ENCODE measurements at places on chromosomes 1 and 21.

DNA sequence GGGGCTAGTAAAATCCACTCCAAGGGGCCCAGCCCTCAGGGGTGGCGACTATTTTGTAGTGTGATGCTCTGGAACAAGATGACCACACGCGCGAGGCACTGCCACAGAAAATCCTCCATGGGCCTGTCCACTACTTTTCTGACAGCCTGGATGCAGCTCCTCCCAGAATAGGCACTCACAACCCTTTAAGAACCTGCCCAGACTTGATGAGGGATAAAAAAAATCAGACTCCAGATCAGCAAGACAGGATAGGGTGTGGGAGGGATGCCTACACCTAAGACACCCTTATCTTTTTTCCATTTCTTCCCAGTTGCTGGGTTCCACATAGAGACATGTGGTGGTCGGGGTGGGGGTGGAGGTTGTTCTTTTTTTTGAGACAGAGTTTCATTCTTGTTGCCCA, 33.5 kb downstream of the PCAT6 start:
- no peak for DNase-seq

DNA sequence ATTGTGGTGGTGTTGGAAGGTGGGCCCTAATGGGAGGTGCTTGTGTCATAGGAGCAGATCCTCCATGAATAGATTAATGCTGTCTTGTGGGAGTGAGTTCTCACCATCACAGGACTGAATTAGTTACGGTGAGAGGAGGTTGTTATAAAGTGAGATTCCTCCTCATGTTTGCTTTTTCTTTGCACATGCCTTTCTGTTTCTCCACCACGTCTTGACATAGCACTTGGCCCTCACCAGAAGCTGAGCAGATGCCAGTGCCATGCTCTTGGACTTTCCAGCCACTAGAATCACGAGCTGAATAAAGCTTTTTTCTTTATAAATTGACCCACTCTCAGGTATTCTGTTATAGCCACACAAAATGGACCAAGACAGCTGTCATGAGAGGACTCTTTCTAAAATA, 194.8 kb downstream of the PTPRU start:
- DNase-seq, result no peak

GRCh38 chr1:40887012-40887378, 24.8 kb upstream of the CITED4 start:
- DNase-seq, result no peak

DNA sequence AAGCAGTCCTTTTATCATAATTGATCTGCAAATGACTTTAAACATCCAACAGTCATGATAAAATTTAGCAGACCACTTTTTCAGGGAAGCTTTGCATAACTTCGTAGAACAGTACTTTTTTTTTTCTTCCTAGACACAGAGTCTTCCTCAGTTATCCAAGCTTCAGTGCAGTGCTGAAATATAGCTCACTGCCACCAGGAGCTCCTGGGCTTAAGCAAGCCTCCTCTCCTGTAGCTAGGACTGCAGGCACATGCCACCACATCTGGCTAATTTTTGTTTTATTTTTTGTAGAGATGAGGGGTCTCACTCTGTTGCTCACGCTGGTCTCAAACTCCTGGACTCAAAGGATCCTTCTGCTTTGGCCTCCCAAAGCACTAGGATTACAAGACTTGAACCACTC, 3.8 kb downstream of the F13B start:
- DNase-seq, result no peak

DNA sequence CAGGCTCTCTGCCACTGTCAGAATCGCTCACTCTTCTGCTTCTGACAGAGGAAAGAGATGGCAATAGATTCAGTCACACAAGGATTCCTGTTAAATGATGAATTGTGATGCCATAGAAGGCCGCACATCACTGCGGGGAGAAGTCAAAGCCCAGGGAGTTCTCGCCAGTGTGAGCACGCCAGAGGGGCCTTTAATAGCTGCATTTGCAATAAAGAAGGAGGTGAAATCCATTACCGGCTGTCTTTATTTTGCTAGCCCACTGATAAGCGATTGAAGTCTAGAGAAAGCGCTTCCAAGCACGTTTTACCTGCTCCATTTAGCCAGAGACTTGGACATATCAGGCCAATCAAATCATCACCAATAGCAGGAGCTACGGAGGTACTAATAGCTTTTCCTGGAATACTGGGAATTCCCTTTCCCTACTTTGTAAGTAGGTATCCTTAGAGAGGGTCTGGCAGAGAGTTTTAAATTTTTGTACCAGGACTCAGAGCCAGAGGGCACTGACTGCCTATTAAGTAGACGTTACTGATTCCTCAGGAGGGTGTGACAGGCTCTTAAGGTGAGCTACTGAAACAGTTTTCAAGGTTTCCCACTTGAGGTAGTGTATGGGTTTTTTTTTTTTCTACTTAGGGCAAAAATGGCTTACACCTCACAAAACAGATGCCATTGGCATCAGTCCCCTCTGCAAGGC, 10.2 kb upstream of the TARBP1 start:
- DNase-seq, result no peak

DNA sequence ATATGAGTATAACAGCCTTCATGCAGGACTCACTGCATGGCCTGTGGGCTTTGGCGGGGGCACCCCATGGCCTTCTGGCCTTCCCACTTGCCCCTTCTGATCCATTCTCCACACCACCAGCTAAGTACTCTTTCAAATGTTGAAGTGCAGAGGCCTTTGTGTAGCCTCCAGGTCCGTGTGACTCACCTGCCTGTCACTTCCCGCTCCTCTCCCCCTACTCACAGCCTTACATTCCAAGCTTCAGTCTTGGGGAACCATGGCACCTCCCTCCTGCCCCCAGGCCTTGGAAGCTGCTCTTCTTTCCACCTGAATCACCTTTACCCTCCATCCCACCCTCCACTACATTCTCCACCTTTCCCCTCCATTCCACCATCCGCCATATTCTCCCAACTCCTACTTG, 69.6 kb downstream of the PGM1 start:
- DNase-seq, result no peak

DNA sequence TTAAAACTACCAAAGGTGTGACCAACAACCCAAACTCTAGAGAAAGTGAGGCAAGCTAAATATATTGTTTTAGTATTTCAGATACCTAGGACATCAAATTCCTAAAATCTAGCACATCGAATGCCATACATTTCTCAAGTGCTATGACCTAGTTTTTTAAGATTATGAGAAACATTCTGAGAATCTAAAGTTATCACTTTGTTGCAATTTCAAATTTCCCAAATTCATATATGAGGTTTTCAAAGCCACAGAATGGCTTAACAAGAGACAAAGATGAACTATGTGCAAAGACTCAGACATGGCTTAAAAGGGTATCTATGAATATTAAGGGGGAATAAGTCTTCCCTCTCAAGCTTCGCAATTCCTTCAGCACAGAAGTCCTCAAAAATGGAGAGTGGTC, 6.8 kb downstream of the SCYL3 start:
- DNase-seq, result no peak

DNA sequence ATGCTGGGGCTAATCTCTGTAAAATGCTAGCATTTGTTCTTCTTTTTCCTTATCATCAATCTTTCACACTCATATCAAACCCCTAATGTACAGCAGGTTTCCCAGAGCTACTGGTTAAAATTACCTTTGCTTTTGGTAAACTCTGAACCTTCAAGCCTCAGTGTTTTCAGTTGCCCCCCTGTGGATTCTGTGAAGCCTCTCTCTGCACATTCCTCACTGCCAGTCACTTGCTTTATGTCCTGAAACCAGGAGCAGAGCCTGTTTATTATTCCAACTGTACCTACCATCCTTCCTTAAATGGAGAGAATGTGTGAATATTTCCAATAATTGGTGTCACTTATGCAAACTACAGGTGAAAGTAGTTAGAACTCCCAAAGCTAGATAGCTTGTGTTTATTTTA, 134.2 kb downstream of the NEK7 start:
- DNase-seq, result no peak

DNA sequence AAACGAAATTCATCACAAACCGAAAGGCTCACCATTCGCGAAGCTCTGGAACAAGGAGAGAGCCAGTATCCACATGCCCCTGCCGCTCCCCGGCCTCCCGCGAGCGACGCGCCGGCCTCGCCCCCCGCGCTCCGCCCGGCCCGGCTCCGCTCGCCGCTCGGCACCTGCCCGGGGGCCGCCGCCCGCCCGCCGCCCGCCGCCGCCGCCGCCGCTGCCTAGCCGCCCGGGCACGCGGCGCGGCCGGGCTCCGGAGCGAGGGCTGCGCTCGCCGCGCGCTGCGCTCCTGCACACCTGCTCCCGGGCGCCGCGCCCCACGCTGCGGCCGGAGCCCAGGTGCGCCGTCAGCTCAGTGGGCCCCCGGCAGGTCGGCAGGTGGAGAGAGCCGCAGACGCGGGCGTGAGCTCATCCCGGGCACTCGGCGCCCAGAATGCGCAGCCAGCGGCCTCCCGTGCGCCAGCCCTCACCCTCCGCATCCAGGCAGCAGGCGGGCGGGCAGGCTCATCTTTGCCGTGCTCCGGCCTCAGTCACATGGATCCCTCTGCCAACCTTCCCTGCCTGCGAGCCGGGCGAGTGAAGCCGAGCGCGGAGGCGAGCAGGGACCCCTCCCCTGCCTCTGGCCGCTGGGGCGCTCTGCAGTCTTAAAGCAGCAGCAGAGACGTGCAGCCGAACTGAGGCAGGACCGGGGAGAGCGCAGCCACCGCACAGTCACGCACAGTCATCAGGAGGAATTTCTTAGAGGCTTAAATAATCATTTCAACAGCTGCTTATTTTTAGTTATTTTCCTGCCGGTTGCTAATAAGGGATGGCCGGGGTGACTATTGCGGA, at the start of gene DSCAM:
TSS of gene DSCAM (minus strand) at position 572 of the 825 bp plus-strand sequence. CDS start at position 75, 497 bp downstream.
- no peak for DNase-seq

- no peak for DNase-seq
Measured at GRCh38 chr1:118116401-118116800, 68.6 kb downstream of the SPAG17 start.

- no peak for DNase-seq
Measured at GRCh38 chr1:236639686-236640085, 35.4 kb upstream of the HEATR1 start.

GRCh38 chr1:162420120-162420519, 8.2 kb upstream of the SH2D1B start:
- no peak for DNase-seq

DNA sequence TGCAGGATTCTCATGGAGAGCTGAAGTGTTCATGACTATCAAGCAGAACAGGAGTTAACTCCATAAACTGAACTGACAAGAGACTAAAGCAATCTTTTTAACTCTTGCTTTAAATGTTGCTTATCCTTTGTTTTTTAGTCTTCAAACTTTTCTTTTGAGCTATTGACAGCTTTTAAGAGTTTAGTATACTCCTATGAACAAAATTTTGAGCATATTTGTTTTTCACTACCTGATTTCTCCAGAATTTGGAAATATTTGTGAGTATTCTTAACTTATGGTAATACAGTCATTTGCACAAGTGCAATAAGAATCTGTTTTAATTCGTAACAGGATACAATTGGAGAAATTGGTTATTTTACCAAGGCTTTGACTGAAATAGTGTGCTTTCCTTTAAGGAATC, 7.2 kb downstream of the DNAI4 start:
- no peak for DNase-seq

- no peak for DNase-seq
Measured at GRCh38 chr21:32114419-32115035, 164.3 kb downstream of the MIS18A start.

DNA sequence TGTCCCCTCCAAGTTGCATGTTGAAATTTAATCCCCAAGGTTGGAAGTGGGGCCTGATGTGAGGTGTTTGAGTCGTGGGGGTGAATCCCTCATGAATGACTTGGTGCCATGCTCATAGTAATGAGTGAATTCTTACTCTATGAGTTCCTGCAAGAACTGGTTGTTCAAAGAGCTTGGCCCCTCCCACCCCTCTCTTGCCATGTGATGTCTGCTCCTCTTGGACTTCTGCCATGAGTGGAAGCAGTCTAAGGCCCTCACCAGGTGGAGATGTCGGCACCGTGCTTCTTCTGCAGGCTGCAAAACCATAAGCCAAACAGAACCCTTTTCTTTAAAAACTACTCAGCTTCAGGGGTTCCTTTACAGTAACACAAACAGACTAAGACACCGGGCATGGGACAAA, 14.3 kb downstream of the G0S2 start:
- no peak for DNase-seq

DNA sequence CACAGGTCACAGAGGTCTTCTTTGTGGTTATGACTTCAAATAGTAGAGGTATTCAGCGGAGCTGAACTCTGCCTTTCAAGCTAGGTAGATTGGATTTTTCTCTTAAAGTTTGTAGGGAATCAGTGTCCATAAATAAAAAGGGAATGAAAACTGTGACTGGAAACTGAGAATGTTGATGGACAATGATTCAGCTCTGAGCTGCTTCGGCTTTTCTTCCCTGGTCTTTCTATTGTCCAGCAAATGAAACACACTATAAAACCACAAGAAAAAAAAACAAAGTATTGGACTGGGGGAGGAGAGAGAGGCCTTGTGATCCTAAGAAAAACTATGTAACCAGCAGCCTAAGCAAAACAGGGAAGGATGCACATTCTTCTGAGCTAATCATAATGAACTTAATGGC, 11.1 kb downstream of the TNNI3K start:
- DNase-seq, result no peak

DNA sequence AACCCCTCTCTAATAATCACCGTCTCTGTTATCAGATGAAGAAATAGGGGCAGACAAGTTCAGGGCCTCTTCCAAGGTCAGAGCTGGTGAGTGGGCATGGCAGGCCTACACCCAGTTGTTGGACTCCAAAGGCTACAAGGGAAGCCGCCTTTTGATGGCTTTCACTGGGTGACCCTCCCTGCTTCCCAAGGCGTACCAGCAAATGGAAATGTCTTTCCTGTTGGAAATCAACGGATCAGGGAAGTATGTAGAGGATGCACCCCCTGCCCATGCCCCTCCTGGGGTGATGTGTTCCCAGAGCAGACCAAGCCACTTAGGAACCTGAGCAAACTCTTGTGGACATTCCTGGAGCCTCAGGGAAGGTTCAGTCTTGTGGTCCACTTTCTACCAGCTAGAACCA, 47.4 kb downstream of the LGR6 start:
- DNase-seq, result no peak

DNA sequence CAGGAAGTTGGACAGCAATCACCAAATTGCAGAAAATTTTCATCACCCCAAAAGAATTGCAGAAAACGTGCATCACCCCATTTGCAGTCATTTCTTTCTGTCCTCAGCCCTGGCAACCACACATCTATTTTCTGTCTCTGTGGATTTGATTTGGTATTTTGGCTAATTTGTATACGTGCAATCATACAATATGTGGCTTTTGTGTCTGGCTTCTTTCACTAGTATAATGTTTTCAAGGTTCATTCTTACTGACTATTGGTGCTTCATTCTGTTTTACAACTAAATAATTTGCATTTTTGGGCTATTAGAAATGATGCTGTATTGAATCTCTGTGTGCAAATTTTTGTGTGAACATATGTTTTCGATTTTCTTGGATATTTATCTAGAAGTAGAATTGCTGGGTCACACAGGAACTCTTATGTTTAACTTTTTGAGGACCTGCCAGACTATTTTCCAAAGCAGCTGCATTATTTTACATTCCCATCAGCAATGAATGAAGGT, 24.8 kb upstream of the PRDM2 start:
- no peak for DNase-seq

Measured in stimulated activated CD8-positive, alpha-beta memory T cell treated with anti-CD3 and anti-CD28 coated beads, Interleukin-4, amount 100 ng/mL, for 48 hours (primary cell).